ENCODE measurements at places on chromosomes 3 and 15.

GRCh38 chr3:63228677-63229076 lies 49.4 kb upstream of the SYNPR start:
- peak; percentile 54 for DNase-seq

GRCh38 chr15:100101426-100102089 lies 240.2 kb downstream of the ADAMTS17 start:
- no peak for DNase-seq

DNA sequence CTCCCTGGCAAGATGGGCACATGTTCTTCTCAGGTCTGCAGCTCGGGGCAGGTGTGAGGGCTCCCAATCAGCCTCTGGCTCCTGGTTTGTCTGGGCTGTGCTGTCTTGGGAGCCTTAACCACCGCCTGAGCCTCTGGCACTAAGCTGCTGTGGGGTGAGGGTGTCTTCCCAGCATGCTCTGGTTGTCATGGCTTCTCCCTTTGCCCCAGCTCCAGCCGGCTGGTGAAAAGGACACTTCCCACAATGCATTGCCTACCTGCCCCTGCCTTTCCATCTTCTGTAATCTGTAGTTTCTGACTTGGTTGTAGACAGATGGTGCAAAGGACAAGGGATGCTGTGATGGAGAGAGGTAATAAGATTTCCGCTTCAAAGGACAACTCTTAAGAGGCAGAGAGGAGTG lies 295.3 kb downstream of the TLE3 start:
- DNase-seq = no peak

GRCh38 chr3:15541371-15541770 lies 19.9 kb upstream of the COLQ start:
- DNase-seq = no peak

- peak; percentile 56 for DNase-seq
These were observed 855.9 kb downstream of the MCTP2 start for GRCh38 chr15:95087253-95087609.

GRCh38 chr3:10319804-10320203 lies 1.1 kb downstream of the SEC13 start:
- peak; percentile 21 for DNase-seq

Measured in iris pigment epithelial cell (primary cell).